ENCODE measurements at places on chromosomes 1 and 21.
A peak's percentile ranks its signal among the peaks of the same experiment; 100 is the strongest.

- no peak for DNase-seq
Observed at GRCh38 chr1:39613250-39613649, 26.2 kb downstream of the HEYL start.

- DNase-seq, result no peak
Observed at GRCh38 chr1:228768355-228769000, 33.2 kb downstream of the RHOU start.

DNA sequence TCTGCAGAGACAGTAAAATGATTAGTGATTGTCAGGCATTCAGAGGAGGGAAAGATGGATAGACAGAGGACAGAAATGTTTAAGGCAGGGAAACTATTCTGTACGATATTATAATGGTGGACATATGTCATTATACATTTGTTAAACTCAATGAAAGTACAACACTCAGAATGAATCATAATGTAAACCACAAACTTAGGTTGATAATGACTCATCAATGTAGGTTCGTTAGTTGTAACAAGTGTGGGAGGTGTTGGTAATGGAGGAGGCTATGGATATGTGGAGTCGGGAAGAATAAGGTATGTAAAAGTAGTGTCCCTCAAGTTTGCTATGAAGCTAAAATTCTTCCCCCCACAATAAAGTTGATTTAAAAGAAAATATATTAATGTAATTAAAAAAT is 455.0 kb downstream of the BRINP3 start:
- DNase-seq, result no peak

DNA sequence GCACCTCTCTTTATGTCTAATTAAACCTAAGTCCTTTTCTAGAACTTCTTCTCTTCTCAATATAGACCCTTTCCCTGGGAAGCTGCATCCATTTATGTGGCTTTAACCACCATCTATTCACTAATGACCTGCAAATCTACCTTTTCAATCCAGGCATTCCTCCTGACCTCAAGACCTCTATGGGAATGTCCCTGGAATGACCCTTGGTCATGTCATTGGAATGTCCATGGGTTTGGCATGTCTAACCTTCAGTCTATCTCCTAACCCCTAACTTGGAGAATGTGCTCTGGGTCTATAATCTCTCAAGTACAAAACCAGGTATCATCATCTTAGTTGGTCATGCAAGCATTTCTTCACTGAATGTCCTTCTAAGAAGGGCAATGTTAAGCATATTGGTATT is 196.1 kb downstream of the KCNH1 start:
- no peak for DNase-seq

GRCh38 chr1:229716069-229716468 is 90.0 kb downstream of the URB2 start:
- no peak for DNase-seq

DNA sequence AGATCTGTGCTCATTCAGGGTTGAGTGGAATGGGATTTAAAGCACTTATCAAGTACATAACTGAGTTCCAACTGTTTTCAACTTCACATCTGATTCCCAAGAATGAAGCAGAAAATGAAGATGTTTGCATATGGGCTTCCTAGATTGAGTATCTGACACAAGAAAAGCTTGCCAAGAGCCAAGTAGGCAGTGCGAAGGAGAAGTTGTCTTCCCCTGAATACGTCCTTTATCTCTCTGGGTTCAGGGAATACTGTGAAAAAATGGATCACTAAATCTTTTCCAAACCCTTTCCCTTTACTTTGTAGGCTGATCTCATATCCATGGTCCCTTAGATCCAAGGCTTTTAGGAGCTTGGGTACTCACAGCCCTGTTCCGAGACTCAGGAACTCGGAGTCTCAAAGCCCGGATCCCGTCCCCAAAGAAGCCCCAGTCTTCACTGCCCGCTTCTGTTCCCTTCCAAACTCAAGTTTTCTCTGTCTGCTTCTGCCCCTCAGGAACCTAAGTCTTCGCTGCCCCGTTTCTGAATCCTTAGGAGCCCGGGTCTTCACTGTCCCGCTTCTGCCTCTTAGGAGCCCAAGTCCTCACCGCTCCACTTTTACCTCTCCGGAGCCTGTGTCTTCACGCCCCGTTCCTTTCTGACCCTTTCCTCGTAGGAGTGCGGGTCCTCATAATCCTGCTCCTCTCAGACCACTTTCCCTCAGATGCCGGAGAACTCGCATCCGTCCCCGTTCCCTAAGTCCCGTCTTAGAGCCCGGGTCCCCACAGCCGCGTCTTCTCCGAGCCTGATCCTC is 616 bp downstream of the TAF12 start:
- no peak for DNase-seq

DNA sequence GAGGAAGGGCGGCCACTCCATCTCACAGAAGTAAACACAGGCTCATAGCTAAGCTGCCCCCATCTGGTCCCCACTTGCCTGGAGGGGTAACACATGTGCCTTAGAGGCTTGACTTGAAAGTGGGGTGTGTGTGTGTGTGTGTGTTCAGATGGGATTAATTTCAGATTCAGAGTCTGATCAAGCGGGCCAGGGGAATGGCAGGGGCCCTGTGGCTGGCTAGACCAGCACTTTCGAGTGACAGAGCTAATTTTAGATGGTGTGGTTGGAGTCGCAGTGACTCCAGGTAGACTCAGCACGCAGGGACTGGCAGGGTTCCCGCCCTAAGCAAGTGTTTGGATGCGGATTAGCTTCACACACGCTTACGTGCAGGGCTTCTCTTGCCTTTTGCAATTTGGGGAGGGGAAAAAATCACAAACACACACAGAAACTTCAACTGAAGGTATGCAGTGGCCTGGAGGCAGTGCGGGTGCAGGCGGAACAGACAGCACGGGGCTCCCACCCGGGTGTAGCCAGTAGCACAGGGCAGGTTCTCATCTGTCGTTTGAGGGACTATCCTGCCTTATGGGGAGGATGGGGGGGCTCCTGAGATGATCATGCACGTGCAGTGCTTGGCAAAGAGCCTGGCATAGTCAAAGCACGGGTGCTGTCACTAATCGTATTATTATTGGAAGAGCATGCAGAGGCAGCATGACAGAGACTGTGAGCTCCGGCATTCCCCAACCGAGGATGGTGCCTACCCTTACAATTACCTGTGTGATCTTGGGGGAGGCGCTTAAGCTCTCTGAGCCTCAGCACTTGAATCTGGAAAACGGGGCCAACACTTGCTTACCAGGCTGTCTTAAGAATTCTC is 1.3 kb downstream of the EDN2 start:
- DNase-seq, result peak; percentile 62

- no peak for DNase-seq
Observed at GRCh38 chr1:75053207-75053606, 81.0 kb upstream of the LHX8 start.
